ENCODE measurements at places on chromosomes 3 and 15.

- DNase-seq, result no peak
Measured at GRCh38 chr15:92930776-92931175, 30.7 kb downstream of the CHD2 start.

- no peak for DNase-seq
Measured at GRCh38 chr15:27681038-27681437, 418.1 kb downstream of the OCA2 start.

DNA sequence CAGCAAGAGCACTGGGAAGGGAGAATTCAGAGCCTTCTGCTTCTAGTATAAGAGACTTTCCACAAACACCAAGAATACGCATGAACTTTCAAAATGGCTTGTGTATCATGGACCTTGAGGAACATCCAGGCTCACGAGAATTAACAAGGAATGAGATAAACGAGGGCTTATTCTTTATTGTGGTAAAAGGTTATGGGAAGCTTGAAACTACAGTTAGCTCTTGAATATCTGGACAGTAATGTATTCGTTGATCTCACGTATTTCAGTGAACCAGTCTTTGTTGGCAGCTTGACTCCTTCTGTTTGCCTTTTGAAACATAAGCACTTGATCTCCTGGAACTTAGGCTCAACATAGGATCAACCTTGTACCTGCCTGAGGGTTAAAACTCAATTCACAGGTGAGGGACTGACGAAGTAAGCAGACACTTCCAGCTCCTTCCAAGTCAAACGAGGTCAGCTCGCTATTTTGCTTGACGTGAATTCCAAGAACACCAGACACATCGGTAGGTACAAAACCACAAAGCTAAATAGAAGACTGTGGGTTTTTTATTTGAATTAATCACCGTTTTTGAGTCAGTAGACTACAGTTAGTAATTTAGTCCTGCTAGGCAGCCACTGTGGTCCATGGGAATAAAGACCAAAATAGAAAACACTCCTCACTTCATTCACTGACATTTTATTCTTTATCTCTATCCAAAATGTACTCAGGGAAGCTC is 30.8 kb downstream of the GALNT15 start:
- DNase-seq, result no peak

DNA sequence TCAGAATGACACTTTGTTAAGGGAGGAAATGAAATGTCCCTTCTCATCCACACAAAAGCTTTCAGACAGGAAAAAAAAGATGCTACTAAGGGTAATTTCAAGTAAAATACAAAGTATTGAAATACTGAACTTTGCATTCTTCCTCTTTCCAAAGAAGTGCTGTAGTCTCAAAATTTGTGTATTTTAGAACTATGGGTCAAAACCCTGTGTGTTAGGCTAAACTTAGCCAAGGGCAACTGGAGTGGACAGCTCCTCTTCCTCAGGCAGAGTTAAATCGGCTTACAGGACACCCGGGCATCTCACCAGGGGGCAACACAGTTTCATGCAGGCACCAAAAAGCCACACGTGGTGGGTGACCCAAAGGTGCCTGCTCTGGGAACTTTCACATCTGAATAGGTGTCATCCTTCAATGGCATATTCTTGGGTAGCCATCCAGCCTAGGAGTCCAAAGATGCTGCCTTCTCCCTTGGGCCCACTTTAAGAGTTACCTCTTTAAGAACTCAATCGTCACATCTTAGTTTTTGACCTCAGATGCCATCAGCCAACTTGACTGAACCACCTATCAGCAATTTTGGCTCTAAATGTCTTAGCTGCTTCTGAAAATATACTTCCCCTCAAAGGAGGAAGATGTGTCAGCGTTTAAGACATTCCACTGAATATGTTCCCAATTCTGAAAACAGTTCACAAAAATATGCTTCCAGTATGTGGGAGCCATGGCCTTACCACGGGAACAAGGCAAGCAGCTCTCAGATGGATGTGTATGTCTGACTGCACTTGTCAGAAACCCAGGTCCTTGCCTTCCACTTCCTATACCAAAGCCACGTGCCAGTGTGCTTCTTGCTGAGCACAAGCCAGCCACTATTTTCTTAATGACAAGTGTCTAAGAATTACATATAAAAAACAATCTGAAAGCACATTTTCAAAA is 32.2 kb upstream of the MUC13 start:
- no peak for DNase-seq

GRCh38 chr3:29534006-29534405 is 253.1 kb downstream of the RBMS3 start:
- no peak for DNase-seq

DNA sequence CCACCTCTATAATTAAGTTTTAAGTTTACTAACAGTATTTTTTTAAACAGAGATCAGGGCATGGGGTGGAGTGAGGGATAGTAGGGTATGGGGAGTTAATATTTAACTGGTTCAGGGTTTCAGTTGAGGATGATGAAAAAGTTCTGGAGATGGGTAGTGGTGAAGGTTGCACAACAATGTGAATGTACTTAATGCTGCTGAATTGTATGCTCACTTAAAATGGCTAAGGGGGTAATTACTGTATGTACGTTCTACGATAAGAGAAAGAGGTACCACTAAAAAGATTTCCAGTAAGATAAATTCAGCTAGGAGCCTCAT is 101.4 kb downstream of the TNIK start:
- DNase-seq, result no peak

DNA sequence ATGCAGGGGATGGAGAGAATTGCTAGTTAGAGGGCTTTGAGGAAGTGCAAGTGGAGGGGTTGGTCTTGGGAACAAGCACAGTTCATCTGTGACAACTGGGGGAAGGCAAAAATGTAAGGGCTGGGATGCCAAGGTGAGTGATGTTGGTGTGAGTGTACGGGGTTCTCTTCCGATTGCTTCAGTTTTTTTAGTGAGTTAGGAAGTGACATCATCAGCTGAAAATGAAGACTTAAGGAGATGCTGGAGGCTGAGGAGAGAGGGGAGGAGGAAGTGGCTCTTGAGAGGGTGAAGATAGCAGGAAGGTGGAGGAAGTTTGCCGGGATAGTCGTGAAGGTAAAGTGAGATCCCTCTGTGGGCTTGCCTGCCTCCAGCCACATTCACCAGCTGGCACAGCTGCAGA is 12.7 kb downstream of the TICRR start:
- DNase-seq, result no peak

GRCh38 chr3:136818769-136819391 is at the start of gene SLC35G2:
SLC35G2 (plus strand) TSS chr3:136819126; CDS start chr3:136854461, 35,335 bp downstream.
- peak; percentile 43 for DNase-seq

Measured in NCI-H1417 treated with DMSO at 0.1 percent for 48 hours (cell line).